Hematopoietic multipotent progenitor cell treated with erythropoietin and hydrocortisone succinate and interleukin-3 and kit ligand, for 8 days (in vitro differentiated cells): ENCODE measurements at places on chromosomes 11 and 22.

DNA sequence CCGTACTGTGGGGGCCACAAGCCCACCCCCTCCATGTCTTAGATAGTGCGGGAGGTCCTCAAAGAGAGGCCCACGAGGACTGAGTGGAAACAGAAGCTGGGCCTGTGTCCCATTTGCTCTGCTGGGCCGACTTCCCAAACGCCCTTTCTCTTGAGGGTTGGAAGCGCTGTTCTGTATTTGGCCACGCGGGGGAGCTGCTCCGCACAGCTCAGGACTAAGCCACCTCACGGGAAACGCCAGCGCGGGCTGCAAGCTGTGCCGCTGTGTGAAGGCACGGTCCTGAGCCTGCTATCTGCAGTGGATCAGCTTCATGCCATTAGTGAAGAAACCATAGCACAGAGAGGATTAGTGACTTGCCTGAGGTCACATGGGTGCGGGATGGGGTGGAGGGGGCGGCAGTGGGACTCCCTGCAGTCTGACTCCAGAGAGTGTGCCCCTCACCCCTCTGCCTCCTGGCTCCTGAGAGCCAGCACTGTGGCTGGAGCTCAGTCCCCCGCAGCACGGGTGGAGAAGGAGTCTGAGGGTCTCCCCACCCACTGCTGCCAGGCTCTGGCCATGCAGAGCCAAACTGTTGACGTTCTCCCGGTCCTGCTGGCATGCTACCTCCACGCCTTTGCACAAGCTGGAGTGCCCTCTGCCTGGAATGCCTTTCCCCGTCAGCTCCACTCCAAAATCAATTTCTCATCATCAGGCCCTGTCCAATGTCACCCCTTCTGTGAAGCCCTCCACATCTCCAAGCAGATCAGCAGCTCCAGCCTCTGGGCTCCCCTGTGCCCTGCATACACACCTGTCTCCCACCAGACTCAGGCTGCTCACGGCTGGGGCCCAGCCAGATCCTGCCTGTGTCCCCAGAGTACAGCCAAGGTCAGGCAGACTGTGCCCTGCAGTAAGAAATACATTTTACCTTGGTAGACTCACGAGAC is 51.5 kb upstream of the LRRC32 start:
- DNase-seq, result peak; percentile 87

DNA sequence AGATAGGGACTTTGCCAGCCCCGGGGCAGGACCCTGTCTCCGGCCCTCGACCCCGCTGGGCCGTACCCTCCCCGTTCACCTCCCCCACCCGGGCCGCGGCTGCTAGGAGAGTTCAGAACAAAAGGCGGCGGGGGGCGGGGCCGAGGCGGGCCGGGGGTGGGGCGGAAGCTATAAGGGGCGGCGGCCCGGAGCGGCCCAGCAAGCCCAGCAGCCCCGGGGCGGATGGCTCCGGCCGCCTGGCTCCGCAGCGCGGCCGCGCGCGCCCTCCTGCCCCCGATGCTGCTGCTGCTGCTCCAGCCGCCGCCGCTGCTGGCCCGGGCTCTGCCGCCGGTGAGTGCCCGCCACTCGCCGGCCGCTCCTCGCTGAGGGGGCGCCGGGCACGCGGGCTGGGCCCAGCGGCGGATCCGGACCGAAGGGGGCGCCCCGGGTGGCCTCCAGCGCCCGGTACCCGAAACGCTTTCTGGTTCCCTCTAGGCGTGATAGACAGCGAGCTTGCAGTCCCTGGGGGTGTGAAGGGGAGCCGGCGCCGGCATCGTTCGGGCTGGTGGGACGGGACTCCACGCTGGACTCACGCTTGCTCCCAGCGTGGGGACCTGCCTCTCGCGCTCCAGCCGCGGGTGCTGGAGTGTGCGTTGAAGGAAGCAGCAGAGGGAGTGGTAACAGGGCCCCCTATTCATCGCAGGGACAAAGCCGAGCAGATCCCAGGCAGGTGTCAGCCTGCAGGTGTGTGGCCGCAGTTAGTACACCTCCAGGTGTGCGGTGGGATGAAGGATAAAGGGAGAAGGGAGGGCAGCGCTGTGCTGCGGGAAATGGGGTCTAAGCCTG is at the start of gene MMP11:
Gene MMP11 (plus strand): TSS at position 201 of the 825 bp plus-strand sequence. CDS start 22 bp downstream, at position 223.
- DNase-seq, result peak; percentile 38

- no peak for DNase-seq
Measured at GRCh38 chr11:116888024-116888423, 50.6 kb upstream of the APOA1 start.

GRCh38 chr11:30216534-30216933 is 14.3 kb upstream of the FSHB start:
- DNase-seq, result no peak

DNA sequence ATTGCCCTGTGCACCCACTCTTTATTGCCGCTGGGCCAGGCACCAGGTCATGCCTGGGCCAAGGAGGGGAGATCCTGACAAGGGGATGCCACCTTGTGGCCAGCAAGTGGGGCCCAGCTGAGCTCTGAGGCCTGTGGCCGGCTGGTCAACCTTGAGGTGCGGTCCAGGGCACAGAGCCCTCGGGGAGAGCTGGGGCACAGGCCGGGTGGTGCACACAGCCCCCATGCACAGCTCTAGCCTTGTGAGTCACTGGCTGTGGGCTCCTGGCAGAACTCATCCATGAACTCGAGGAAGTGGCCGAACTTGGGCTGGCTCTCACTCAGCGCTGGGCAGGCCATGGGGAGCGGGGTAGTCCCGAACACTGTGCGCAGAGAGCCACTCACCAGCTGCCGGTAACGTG is 94.3 kb downstream of the RNF169 start:
- no peak for DNase-seq

DNA sequence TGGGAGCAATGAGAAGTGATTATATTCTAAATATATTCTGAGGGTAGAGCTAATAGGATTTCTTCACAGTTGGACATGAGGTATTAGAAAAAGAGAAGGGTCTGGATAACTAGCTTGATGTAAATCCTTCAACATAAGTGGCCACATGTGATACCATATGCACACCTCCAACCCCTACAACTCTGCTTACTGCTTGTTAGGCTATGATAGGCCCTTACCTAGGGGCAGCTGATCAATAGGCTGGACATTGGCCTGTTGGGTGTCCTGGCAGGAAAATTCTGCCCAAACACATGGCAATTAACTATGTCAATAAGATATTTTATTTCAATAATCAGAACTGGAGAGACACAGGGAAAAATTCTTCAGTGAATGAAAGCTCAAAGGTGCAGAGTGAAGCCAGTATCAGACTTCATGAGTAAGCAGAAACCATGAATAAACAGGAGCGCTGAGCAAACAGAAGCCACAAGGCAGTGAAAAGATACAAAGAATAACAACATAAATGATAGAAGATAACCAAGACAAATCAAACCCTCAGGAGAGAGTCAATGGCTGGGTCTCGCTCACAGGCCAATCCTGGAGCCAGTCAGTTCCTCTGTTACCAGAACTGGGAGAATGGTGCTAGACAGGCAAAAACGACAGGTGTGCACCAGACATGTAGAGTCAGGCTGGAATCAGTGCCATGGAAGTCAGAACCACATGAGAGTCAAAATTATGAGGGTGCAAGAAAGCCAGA is 46.3 kb upstream of the PSMA1 start:
- DNase-seq, result no peak

- DNase-seq, result no peak
Measured at GRCh38 chr11:65584723-65585171, 8.9 kb downstream of the EHBP1L1 start.

DNA sequence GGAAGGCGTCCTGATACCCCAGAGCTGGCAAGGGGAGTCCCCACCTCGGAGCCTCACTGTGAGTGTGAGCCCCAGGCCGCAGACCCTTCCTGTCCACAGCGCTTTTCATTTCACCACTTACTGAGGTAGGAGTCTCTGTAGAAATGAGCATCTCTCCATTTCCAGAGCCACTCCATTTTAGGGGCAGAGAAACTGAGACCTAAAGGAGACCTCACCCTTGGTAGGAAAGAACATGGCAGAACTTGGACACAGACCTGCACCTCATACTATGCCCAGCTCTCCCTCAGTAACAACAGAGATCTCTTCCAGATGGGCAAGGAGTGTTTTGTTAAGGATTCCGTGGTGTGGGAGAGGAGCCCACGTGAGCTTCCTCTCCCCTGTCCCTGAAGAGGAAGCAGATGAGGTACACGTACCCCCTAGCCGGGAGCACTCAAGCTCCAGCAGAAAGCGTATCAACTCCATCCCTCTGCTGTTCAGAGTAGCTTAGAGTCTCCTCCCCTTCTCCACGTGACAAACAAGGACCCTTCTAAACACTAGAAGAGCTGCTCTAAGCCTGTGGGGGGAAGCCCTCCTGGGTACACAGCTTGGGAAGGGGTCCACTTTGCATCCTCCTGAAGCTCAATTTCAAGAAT is 532 bp upstream of the VSIG2 start:
- DNase-seq, result no peak

DNA sequence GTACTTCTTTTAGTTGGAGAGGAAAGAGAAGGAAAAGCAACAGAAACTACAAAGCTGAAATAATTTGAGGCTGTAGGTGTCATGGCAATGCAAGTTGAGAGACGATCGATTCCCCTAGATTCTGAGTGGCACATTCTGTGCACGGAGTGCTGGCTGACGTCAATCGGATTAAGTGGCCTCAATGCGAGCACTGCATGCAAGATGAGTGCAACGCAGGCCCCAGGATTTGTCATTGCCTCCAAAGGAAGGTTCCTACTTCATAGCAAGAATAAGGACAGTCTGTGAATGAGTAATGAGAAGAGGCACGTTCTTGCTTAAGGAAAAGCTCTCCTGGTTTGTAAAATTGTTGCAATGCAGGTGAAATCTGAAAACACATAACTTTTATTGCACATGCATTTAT is 892.4 kb downstream of the KCNA4 start:
- DNase-seq, result no peak

- no peak for DNase-seq
Measured at GRCh38 chr11:76685831-76686230, 15.3 kb upstream of the LRRC32 start.
